Activated naive CD8-positive, alpha-beta T cell treated with anti-CD3 and anti-CD28 coated beads for 36 hours (primary cell): ENCODE measurements at places on chromosomes 11 and 22.
A peak's percentile ranks its signal among the peaks of the same experiment; 100 is the strongest.

- no peaks in the 10 kb centered on the region for H3K4me1 ChIP-seq
- H3K27ac ChIP-seq: no peak overlapping the region
- no peaks in the 10 kb centered on the region for H3K36me3 ChIP-seq
- DNase-seq: no peak
- peaks cover 3% of the 10 kb centered on the region for H3K27me3 ChIP-seq
Measured at GRCh38 chr11:67010296-67010905, 12.5 kb upstream of the SYT12 start.

GRCh38 chr11:134700101-134700640, 288.1 kb upstream of the B3GAT1 start:
- H3K27ac ChIP-seq: no peak overlapping the region
- no peaks in the 10 kb centered on the region for H3K4me1 ChIP-seq
- DNase-seq: no peak
- no peak overlapping the region for H3K4me3 ChIP-seq
- peaks cover 6% of the 10 kb centered on the region for H3K27me3 ChIP-seq

DNA sequence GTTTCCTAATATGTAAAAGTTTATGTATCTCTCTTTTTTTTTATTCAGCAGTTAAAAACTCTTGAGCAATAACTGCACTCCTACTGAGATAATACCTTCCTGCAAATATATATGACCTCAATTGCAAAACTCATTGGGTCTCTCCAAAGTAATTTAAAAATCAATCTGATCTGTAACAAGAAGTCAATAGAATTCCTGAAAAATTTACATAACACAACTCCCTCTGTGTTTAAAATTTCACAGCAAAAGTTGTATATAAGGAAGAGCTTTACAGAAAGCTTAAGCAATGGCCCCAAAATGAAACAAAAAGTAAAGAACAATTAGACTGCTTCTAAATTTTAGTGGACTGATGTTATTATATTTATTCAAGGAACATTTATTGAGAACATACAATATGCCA, 313.4 kb downstream of the DLG2 start:
- no peak for DNase-seq
- H3K36me3 ChIP-seq: no peaks in the 10 kb centered on the region
- no peak overlapping the region for H3K4me3 ChIP-seq
- no peaks in the 10 kb centered on the region for H3K4me1 ChIP-seq
- H3K27ac ChIP-seq: no peak overlapping the region

GRCh38 chr22:39469326-39469680, 12.5 kb downstream of the MGAT3 start:
- no peaks in the 10 kb centered on the region for H3K36me3 ChIP-seq
- H3K4me1 ChIP-seq: peaks cover 17% of the 10 kb centered on the region
- no peaks in the 10 kb centered on the region for H3K27me3 ChIP-seq
- H3K4me3 ChIP-seq: no peak overlapping the region

GRCh38 chr11:64185175-64185692, 737 bp upstream of the STIP1 start:
- peak overlapping the region; percentile 94 for H3K4me3 ChIP-seq
- H3K4me1 ChIP-seq: peaks cover 33% of the 10 kb centered on the region
- no peak for DNase-seq

GRCh38 chr11:47186700-47187695, 764 bp upstream of the PACSIN3 start:
- no peaks in the 10 kb centered on the region for H3K36me3 ChIP-seq
- no peak overlapping the region for H3K27ac ChIP-seq
- peak overlapping the region; percentile 73 for H3K4me3 ChIP-seq
- DNase-seq: peak; percentile 39

DNA sequence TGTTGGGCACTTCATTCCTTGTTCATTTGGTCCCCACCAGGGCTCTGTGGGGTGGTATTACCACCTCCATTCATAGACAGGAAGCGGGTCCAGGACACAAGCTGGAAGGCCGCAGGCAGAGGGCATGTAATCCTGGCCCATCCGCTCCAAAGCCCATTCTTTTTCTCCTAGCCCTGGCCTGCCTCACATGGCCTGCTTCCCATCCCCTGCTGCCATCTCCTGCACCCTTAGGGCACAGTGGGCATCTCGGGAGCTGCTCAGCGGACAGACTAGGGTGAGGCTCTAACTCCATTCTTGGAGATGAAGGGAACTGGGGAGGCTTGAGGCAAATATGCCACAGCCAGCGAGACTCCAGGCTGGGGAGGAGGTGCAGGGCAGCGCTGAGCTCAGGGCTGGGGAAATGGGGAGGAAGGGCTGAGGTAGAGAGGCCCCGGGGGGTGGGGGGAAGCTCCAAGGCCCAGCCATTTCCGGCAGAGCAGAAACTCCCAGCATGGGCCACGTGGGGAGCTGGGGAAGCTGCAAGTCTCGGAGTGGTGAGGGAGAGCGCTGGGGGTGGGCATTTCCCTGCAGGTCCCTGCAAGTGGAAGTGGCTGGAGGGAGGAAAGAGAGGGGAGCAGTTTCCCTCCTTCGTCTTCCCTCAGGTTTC, 14.3 kb upstream of the BCL9L start:
- no peaks in the 10 kb centered on the region for H3K27me3 ChIP-seq
- peaks cover 30% of the 10 kb centered on the region for H3K4me1 ChIP-seq
- peak overlapping the region; percentile 80 for H3K27ac ChIP-seq
- peak; percentile 72 for DNase-seq

DNA sequence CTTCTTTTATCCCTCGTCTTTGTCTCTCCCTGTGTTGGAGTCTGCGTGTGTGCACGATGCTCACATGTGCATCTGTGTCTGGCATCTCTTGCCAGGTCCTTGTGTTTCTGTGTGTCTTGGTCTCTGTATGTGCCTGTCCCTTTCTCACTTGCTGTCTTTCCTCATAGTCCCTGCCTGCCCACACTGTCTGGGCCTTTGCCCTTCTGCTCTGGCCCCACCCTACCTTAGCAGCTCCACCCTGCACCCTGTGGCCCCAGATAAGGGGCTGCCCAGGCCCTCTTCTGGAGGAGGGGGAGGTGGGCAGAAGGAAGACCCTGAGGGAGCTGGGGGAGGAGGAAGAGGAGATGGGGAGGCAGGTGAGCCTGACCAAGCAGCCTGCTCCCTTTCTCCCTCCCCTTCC, 2.8 kb downstream of the EHBP1L1 start:
- peaks cover 17% of the 10 kb centered on the region for H3K36me3 ChIP-seq
- peaks cover 36% of the 10 kb centered on the region for H3K4me1 ChIP-seq
- H3K4me3 ChIP-seq: peak overlapping the region; percentile 50

GRCh38 chr11:122711831-122712381, 56.4 kb downstream of the UBASH3B start:
- H3K27ac ChIP-seq: no peak overlapping the region
- H3K4me1 ChIP-seq: peaks cover 53% of the 10 kb centered on the region
- no peak for DNase-seq
- H3K27me3 ChIP-seq: no peaks in the 10 kb centered on the region

DNA sequence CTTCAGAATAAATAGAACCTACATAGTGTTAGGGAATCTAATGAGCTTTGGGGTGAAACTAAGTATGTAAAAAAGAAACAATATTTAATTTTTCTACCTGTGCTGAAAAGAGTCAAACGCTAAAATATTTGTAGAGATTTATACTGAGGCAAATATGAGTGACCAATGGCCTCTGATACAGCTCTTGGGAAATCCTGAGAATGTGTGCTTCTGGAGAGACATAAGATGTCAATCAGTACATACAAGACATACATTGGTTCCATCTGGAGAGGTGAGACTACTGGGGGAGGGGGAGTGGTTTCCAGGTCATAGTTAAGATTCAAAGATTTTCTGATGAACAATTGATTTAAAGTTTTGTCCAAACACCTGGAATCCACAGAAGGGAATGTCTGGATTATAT, 970 bp downstream of the ASRGL1 start:
- H3K4me3 ChIP-seq: peak overlapping the region; percentile 85
- DNase-seq: no peak
- no peak overlapping the region for H3K27ac ChIP-seq

- no peaks in the 10 kb centered on the region for H3K4me1 ChIP-seq
- DNase-seq: no peak
- no peak overlapping the region for H3K27ac ChIP-seq
- no peak overlapping the region for H3K4me3 ChIP-seq
Measured at GRCh38 chr11:71568704-71569349, 3.5 kb downstream of the KRTAP5-10 start.

GRCh38 chr22:20436307-20436767, 1.3 kb downstream of the SCARF2 start:
- H3K4me3 ChIP-seq: peak overlapping the region; percentile 19
- H3K4me1 ChIP-seq: peaks cover 9% of the 10 kb centered on the region
- H3K36me3 ChIP-seq: no peaks in the 10 kb centered on the region

- H3K27me3 ChIP-seq: no peaks in the 10 kb centered on the region
- DNase-seq: peak; percentile 35
- no peaks in the 10 kb centered on the region for H3K36me3 ChIP-seq
- peak overlapping the region; percentile 74 for H3K4me3 ChIP-seq
Measured at GRCh38 chr11:47399860-47400767, 8.3 kb upstream of the SLC39A13 start.

DNA sequence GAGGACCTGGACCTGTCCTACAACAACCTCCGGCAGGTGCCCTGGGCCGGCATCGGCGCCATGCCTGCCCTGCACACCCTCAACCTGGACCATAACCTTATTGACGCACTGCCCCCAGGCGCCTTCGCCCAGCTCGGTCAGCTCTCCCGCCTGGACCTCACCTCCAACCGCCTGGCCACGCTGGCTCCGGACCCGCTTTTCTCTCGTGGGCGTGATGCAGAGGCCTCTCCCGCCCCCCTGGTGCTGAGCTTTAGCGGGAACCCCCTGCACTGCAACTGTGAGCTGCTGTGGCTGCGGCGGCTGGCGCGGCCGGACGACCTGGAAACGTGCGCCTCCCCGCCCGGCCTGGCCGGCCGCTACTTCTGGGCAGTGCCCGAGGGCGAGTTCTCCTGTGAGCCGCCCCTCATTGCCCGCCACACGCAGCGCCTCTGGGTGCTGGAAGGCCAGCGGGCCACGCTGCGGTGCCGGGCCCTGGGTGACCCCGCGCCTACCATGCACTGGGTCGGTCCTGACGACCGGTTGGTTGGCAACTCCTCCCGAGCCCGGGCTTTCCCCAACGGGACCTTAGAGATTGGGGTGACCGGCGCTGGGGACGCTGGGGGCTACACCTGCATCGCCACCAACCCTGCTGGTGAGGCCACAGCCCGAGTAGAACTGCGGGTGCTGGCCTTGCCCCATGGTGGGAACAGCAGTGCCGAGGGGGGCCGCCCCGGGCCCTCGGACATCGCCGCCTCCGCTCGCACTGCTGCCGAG, 1.5 kb downstream of the LRFN4 start:
- H3K36me3 ChIP-seq: peaks cover 2% of the 10 kb centered on the region
- H3K4me3 ChIP-seq: peak overlapping the region; percentile 83
- no peak for DNase-seq

GRCh38 chr11:63444160-63444559, 46.8 kb downstream of the PLAAT5 start:
- no peaks in the 10 kb centered on the region for H3K27me3 ChIP-seq
- no peaks in the 10 kb centered on the region for H3K36me3 ChIP-seq
- H3K4me3 ChIP-seq: no peak overlapping the region
- H3K27ac ChIP-seq: no peak overlapping the region
- H3K4me1 ChIP-seq: peaks cover 7% of the 10 kb centered on the region
- no peak for DNase-seq

- H3K4me3 ChIP-seq: peak overlapping the region; percentile 72
- H3K27me3 ChIP-seq: peaks cover 41% of the 10 kb centered on the region
- DNase-seq: no peak
- H3K36me3 ChIP-seq: peaks cover 9% of the 10 kb centered on the region
- H3K4me1 ChIP-seq: peaks cover 20% of the 10 kb centered on the region
Measured at GRCh38 chr11:826836-827145, 928 bp upstream of the CRACR2B start.

DNA sequence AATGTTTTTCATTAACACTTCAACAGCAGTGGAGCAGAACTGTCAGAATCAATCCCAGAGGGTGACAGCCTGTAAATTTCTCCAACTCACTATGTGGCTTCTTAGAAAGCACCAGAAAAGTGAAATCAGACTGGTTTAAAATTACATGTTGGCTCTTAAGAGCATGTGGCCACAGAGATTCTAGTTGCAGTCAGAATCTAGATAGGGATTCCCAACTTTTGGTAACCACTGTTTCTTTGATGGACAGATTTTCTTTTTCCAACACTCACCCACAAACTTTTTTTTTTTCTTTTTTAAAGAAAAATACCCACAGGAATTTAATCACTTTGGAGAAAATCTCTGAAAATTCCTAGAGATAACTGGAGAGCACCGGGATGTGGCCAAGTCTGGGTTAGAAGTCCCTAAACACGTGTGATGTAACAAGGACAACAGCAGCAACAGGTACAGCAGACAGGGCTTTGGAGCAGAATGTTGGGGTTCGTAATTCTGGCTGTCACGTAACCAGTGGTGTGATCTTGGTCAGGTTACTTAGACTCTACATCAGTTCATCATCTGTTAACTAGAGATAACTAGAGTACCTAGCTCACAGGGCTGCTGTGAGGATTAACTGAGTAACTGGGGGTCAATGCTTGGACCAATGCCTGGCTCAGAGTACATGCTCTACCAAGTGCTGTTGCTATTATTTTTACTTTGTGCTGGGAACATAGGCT, 100.1 kb downstream of the NAT10 start:
- no peak for DNase-seq
- H3K4me1 ChIP-seq: peaks cover 18% of the 10 kb centered on the region
- no peak overlapping the region for H3K4me3 ChIP-seq
- H3K36me3 ChIP-seq: no peaks in the 10 kb centered on the region
- H3K27me3 ChIP-seq: no peaks in the 10 kb centered on the region

GRCh38 chr11:69877235-69877634, 58.0 kb upstream of the FGF3 start:
- no peaks in the 10 kb centered on the region for H3K36me3 ChIP-seq
- DNase-seq: no peak
- H3K4me1 ChIP-seq: no peaks in the 10 kb centered on the region
- no peak overlapping the region for H3K27ac ChIP-seq

DNA sequence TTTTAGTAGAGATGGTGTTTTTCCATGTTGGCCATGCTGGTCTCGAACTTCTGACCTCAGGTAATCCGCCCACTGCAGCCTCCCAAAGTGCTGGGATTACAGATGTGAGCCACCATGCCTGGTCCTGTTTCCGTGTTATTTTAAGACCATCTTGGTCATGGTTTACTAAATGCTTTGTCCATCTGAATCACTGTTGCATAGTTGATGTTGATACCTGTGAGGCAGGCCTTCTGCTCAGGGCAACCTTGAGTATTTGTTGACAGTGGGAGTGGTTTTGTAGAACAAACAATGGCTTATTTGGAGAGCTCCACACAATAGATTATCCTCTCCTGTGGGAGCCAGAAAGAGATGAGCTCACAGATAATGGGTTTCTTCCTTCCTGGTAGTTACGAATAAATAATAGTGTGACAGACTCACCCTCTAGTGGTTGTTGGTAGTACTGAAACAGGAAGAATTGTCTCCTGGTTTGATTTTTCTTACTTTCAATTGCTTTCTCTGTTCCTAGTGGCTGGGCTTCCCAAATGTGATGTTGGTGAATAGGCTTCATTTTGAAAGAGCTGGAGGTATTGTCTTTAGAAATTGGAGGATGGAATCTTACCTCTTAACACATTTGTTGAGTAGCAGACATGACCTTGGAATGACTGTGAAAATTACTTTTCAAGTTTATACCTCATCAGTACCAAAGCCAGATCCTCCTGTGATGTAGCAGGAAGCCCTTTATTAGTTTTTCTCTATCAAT, 39.0 kb downstream of the CTNND1 start:
- no peak overlapping the region for H3K4me3 ChIP-seq
- peaks cover 4% of the 10 kb centered on the region for H3K36me3 ChIP-seq
- no peak for DNase-seq
- no peaks in the 10 kb centered on the region for H3K27me3 ChIP-seq
- peak overlapping the region; percentile 27 for H3K27ac ChIP-seq
